GM12878 (cell line): ENCODE measurements at places on chromosomes 13 and 19. TPM values are rescaled to one million over a fixed set of nuclear protein-coding genes. Genes with fewer than 3 reads are reported as not detected.

URAD gene
- not detected in 2 replicates for polyA plus RNA-seq

OR4F17 gene
- not detected in 2 replicates for polyA plus RNA-seq

SLC10A2 gene
- polyA plus RNA-seq: not detected in 2 replicates

ZFR2 gene
- polyA plus RNA-seq: not detected in 2 replicates

C13orf42 gene
- not detected in 2 replicates for polyA plus RNA-seq

CEACAM4 gene
- not detected in 2 replicates for polyA plus RNA-seq

JAK3 gene
- polyA plus RNA-seq: 26.9 and 35.8 TPM in 2 replicates

KLK4 gene
- polyA plus RNA-seq: not detected in 2 replicates

RASIP1 gene
- not detected in 2 replicates for polyA plus RNA-seq

SIGLEC12 gene
- polyA plus RNA-seq: 0.06 TPM in 1 of 2 replicates, not detected in the other
